Stimulated activated CD8-positive, alpha-beta memory T cell treated with anti-CD3 and anti-CD28 coated beads, Interleukin-15, amount 100 ng/mL, for 48 hours (primary cell): ENCODE measurements at places on chromosomes 7 and 10.

GRCh38 chr10:91422915-91423314 is 12.8 kb downstream of the HECTD2 start:
- no peak for DNase-seq

GRCh38 chr7:127794551-127794950 is 142.6 kb downstream of the SND1 start:
- DNase-seq: no peak

GRCh38 chr7:29445736-29446135 is 117.9 kb upstream of the PRR15 start:
- no peak for DNase-seq

- peak; percentile 11 for DNase-seq
These were observed 121.9 kb downstream of the PTPRZ1 start for GRCh38 chr7:121994625-121995410.

DNA sequence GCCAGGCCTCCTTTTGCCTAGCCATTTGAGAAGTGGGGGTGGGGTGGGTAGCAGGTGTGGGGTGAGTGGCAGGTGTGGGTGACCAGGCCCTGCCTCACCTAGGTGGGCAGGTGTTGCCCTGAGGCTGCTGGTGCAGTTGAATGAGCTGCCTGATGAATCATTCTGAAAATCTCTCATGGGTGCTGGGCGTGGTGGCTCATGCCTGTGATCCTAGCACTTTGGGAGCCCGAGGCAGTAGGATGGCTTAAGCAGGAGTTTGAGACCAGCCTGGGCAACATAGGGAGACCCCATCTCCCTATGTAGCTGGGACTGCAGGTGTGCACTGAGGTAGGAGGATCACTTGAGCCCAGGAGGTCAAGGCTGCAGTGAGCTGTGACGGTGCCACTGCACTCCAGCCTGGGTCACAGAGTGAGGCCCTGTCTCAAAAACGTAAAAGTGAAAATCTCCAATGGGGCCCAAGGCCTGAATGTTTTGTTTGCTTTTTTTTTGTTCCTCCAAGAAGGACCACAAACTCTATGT is 17.7 kb downstream of the TSPAN14 start:
- DNase-seq: no peak

DNA sequence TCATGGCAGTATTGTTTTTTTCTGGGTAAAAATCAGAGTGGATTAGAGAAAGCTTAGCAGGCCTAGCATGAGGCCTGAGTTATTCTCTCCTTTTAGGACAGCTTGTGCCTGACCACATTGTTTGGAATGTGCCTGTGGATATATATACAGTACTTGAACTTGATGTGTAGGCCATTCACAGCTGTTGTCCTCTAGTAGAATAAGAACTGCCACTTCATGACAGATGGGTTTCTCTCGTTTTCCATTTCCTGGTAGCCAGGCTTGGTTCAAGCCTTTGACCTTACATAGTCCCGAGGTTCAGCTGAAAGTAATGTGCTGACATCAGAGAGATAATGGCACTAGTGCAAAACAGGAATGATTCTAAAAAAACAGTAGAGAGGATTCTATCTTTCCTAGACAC is 473.9 kb downstream of the AUTS2 start:
- no peak for DNase-seq
